ENCODE measurements at places on chromosomes 11 and 22.

- DNase-seq: no peak
These were observed 7.2 kb downstream of the STK33 start for GRCh38 chr11:8586805-8587204.

DNA sequence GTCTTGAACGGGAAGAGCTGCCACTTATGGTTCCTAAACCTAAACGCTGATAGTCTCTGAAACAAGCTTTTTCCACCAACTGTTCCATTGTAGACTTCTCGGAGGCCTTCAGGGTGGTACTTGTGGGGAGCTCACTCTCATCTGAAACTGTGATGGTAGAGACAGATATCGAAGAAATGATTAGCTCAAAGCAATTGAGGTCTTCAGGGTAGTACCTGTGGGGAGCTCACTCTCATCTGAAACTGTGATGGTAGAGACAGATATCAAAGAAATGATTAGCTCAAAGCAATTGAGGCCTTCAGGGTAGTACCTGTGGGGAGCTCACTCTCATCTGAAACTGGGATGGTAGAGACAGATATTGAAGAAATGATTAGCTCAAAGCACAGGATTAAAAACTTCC is 175.7 kb downstream of the SWAP70 start:
- DNase-seq: no peak

DNA sequence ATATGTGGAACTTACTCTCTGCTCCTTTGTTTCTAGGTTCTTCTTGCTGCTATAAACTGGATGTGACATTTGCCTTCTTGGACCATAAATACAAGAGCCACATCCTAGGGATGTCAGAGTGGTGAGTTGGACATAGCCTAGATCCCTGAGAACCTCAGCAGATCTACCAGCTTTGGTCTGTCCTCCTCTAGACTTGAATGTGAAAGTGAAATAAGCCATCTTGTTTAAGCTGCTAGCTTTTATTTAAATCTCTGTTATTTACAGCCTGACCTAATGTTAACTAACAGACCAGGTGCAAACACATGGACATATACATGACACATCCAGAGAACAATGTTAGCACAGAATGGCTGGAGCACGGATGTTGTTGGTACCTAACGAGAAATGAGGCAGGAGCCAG is 36.0 kb downstream of the SLN start:
- no peak for DNase-seq

GRCh38 chr11:119459293-119459976 is 36.5 kb upstream of the THY1 start:
- no peak for DNase-seq

- no peak for DNase-seq
These were observed 92.6 kb upstream of the TP53AIP1 start for GRCh38 chr11:129035244-129035643.

DNA sequence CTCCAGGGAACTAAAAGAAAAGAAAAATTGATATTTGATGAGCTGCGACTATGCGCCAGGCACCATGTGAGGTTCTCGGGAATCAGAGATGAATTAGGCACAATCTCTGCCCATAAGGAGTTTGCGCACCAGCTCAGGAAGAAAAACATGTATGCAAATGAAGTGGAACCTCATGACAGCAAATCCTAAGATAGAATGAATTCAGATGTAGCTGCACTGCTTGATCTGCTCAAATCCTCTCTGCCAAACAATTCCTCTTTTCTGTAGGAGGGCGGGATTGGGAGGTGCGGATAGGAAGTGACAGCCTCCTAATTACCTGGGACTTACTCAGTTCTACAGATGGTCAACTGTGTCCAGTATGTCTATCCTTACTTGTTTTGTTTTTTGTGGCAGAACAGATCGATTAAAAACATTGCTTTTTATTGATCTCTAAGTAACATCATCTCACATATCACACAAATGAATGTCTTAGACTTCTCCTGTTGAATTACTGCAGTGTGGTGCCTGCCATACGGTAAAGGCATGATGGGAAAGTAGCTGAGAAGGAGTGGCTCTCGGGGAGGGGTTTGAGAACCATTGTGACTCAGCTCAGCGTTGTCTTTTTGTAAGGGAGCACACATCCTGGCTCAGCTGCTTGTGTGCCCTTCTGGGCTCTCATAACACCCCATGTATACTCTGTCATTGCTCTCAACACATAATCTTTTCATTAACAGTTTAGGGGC is 13.9 kb downstream of the CRTAM start:
- peak; percentile 55 for DNase-seq

DNA sequence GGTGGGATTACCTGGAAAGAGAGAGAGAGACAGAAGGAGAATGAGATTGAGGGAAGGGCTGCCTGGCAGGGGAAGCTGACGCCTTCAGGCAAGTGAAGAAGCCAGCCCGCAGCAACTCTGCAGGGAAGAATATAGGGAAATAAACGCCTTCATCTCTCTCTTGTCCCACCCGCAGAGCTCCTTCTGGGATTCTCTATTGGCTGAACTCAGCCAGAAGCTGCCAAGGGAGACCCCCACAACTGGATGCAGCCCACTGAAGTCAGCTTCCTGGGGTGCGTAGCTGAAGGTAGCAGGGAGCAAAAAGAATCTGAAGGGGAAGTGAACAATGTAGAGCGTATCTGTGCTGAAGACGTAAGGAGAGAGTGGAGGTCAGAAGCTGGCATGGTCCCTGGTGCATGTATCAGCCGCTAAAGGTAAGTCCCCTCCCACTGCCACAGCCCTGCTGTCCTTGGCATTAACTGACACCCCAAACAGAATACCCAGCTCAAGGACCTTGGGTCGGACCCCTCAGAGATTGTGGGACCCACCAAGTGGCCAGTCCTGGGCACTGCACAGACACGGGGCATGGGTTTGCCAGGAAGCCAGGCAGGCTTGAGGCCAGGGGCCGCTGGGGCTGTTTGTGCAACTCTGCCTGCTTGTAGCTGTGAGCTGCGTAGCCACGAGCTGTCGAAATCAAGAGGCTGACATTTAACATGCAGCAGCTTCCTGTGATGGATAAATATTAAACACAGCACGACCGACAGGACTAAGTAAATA is 469.9 kb downstream of the MN1 start:
- peak; percentile 8 for DNase-seq

DNA sequence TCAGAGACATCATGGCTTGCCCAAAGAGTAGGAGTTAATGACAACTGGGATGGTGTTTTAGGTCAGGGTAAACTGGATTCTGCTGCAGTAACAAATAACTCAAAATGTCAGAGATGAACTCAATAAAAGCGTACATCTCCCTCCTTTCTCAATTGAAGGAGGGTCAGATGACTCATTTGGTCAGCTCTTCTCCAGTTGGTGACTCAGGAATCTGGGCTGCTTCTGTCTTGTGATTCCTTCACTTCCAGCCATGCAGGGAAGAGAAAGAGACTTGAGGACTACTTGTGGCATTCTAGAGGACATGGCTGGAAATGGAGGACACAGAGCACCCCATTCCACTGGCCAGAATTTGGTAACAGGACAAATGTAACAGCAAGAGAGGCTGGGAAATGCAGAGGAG is 3.2 kb upstream of the SYT13 start:
- no peak for DNase-seq

DNA sequence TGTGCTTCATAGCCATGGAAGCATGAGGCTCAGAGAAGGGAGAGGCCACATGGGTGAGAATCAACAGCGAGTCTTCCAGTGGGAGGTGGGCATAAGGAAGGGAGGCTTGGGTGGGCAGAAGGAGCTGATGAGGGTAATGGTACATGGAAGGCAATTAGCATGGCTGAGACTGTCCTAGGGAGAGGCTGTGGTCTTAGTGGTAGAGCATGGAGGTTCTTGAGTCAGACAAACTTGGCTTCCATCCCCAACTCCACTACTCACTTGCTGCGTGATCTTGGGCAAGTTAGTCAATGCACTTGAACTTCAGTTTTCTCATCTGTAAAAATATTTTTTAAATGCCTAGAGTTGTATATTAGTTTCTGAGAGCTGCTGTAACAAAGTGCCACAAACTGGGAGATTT is 227.2 kb upstream of the E2F8 start:
- DNase-seq: no peak

DNA sequence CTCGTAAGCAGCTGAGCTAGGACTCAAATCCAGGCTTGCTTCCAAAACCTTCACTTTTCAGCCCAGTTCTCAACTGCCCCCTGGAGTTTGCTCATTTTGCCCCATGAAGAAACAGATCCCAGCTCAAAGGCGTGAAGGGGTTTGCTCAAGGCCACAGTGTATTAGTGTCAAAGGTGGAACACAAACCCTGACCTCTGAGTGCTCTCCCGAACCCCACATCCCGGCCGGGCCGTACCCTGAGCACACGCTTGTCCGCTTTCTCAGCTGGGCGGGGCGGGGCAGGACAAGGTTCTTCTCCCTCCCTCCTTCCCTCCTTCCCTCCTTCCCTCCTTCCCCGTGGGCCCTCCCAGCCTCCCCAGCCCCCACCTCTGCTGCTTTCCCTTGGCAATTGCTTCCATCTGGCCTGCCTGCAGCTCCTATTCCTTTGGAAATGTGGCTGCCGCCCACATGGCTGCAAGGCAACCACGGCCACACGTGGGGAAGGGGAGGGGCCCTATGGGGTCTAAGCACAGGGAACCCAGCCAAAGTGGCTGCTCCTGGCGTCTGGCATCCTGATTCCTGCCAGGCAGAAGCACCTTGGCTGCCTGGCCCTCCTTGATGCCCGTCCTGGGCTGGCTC is 4.1 kb downstream of the ST3GAL4 start:
- no peak for DNase-seq

DNA sequence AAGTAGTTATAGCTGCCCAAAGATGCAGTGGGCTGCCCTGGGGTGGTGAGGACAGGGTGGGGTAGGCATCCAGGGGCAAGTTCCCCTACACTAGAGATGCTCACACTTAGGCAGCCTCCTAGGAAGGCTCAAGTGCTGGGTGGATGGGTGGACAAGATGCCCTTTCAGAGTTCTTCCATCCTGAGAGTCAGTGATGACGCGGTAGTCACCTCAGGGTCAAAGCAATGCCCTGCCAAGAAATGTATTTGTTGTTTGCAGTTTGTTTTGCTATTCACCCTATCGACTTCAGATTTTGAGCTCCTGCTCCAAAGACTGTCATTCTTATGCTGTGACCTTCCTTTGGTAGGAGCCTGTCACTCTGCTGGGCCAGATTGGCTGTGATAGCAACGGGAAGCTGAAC is 18.9 kb downstream of the POLA2 start:
- no peak for DNase-seq

GRCh38 chr22:50117168-50117762 is 27.5 kb downstream of the MOV10L1 start:
- DNase-seq: no peak

Data from activated CD4-positive, alpha-beta T cell treated with anti-CD3 and anti-CD28 coated beads, Interleukin-2, Interleukin-6, amounts not matched to agents 100 ng/mL and 50 ng/mL, durations not matched to agents 16 hours and 8 hours (primary cell).